OCI-LY7 (cell line): ENCODE measurements at places on chromosomes 11 and 22. TPM values are rescaled to one million over a fixed set of nuclear protein-coding genes. Genes with fewer than 3 reads are reported as not detected.

RASD2 gene
- 0.11 TPM in 1 of 2 replicates, not detected in the other for total RNA-seq

ANO1 gene
- total RNA-seq = not detected in 2 replicates

KCNK7 gene
- 0.68 and 1.6 TPM in 2 replicates for total RNA-seq

CLDN5 gene
- not detected in 2 replicates for total RNA-seq

CABP7 gene
- 0.18 TPM in 1 of 2 replicates, not detected in the other for total RNA-seq

VPS51 gene
- 119 and 146 TPM in 2 replicates for total RNA-seq

ANKRD13D gene
- total RNA-seq = 119 and 136 TPM in 2 replicates

NFAM1 gene
- 0.88 and 1.1 TPM in 2 replicates for total RNA-seq

EMID1 gene
- total RNA-seq = not detected in 2 replicates

GGTLC3 gene
- not detected in 2 replicates for total RNA-seq

GRK3 gene
- 39.3 and 39.5 TPM in 2 replicates for total RNA-seq

FAR1 gene
- total RNA-seq = 87.7 and 97.3 TPM in 2 replicates
